ENCODE measurements at places on chromosomes 2 and 18.

- no peak for DNase-seq
These were observed 95.6 kb downstream of the SP3 start for GRCh38 chr2:173869244-173870229.

- DNase-seq, result no peak
These were observed 278.9 kb downstream of the SLC4A3 start for GRCh38 chr2:219906114-219907010.

DNA sequence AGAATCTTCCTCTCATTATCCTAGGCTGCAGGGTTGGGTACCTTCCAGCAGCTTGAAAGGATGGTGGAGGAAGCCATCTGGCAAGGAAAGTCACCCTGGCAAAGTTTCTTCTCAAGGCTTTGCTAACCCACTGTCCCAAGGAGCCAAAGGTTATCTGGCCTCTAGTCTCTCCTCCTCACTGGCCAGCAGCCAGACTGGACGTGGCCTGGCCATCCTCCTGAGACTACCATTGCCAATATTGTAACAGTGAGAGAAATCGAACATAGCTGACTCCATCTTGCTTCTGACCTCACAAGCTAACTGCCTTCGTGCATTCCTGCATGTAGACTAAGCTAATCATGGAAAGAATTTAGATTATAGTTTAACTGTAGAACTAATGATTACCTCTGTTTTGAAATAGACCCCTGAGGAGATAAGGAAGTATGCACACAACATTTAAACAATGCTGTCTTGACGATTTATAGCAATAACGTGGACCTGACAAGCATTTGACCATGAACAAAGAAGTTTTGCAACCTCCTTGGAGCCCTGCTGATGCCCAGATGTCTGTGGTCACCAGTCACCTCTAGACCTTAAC, 7.8 kb upstream of the ANXA4 start:
- no peak for DNase-seq

DNA sequence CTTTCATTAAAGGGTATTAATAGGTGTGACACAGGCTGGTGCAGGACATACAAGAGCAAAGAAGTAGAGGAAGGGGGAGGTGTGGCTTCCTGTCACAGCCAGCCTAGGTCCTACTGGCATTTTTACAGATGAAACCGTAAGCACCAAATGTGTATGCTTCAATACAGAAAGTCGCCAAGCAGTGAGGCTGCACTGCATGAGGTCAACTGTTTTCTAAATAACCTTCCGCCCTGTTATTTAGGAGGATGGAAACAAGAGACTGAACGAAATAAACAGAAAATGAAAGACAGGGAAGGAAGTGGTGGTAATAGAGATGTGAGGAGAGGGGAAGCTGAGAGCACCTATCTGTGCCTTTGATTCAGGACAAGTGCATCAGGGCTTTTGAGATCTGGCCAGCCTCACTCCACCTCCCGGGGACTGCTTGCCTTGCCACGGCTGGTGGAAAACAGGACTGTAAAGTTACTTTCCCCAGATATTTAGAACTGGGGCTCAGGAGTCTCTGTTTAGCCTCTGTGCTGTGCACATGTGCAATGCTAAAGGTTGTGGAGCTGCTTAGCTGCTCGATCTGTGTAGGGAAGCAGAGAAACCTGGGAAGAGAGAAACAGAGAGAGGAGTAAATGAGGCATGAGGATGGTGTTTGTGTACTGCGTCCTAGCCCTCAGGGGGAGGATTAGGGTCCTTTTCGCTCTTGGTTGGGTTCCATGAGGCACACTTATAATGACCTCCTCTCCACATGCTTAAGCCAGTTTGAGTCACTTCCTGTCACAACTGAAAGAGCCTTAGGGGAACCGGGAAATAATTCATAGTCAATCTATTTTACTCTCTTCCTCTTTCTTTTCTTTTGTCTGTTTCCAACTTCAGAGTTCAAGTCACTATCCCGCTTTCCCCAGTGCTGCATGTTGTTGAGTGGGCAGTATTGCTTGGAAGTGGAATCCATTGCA, 62.3 kb upstream of the BOD1L2 start:
- no peak for DNase-seq

DNA sequence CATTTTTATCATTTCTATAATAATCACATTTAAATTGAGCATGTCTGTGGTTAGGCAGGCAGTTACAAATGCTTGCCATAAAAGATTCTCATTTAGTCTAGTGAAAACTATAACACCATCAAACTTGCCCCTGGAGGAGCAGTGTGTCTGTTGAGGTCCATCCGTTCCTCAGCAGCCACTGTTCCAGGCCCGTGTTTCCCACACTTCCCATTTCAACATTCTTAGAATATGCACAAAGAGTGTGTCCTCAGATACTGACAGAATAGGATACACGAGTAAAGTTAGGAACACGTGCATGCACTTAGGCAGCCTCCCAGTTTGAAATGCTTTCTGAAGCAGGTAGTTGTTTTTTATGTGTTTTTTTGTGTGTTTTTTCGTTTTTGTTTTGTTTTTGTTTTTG, 39.9 kb downstream of the NCK2 start:
- no peak for DNase-seq

DNA sequence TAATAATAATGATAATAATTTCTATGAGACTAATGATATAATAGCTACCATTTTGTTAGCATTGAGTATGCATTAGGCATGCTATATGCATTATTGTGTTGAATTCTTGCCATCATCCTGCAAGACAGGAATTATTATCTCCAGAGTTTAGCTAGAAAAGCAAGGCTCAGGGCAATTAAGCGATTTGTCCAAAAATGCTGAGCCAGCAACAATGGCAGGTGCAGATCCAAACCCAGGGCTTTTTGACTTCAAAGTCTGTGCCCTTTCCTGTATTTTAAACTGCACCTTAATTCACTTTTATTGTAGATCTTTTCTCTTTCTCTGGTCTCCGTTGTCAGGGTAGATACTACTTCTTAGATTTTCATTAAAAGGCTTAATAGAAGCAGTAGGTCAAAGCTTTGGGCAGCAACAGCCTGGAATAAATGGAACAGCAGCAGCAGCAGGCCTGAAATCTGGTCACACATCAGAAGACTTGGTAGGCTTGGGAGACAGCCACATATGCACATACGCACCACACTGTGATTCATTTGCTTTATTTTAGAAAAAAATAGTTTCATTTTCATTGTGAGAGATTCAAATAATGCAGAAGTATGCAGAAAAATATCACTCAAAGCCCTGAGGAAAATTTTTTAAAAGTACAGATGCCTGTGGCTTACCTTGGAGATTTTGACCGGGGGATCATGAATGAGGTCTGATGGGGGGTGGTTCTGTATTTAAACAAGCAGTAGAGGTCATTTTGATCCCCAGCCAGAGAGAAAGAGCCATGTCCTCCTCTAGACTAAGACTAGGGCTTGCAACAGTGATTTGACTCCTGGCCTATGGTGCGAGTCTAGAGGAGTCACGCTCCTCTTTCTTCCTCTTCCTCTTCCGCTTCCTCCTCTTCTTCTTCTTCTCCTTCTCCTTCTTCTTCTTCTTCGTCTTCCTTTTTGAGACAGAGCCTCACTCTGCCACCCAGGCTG, 455.7 kb downstream of the TSN start:
- no peak for DNase-seq

- no peak for DNase-seq
These were observed 128.7 kb downstream of the MAP3K20 start for GRCh38 chr2:173204316-173204715.

GRCh38 chr2:122390406-122390805, 635.0 kb downstream of the TSN start:
- DNase-seq, result no peak

- DNase-seq, result no peak
These were observed 483.9 kb upstream of the CRIM1 start for GRCh38 chr2:35871672-35872071.

DNA sequence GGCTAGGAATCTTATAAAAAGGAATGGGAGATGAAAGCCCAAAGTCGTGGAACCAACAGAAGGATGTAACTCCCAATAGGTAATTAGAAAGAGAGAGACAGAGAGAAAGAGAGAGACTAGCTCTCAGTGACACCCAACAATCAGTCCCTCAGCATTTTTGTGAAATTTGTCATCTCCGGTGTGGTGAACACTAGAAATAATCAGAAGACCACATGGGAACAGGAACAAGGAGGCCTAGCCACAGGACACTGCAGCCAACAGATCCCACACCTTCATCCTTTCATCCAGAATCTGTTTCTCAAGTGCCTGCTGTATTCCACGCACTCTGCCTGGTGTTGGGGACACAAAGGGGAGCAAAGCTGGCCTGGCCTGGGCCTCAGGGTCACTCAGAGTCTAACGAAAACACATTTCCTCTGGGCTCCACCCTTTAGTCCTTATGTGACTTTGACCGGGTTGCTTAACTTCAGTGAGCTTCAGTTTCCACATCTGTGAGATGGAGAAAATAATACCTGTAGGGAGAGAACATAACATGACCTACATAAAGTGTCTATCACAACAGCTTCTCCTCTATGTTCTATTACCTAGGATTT, 53.1 kb downstream of the EHD3 start:
- no peak for DNase-seq
